Cardiac ventricle fibroblast (primary cell): ENCODE measurements at places on chromosomes 12 and 14. TPM values are rescaled to one million over a fixed set of nuclear protein-coding genes. Genes with fewer than 3 reads are reported as not detected.

Gene RAPGEF3
- total RNA-seq = 1.2 and 1.9 TPM in 2 replicates

Gene APOF
- not detected in 2 replicates for total RNA-seq

Gene ADAMTS20
- total RNA-seq = not detected in 2 replicates

Gene PKP2
- 7.3 and 9.8 TPM in 2 replicates for total RNA-seq

Gene KCNH3
- 0.05 and 0.12 TPM in 2 replicates for total RNA-seq

Gene CIDEB
- 1.7 and 1.8 TPM in 2 replicates for total RNA-seq

Gene TXNRD1
- total RNA-seq = 478 and 515 TPM in 2 replicates

Gene FAM181A
- not detected in 2 replicates for total RNA-seq

Gene HCAR1
- total RNA-seq = 0.78 and 1.6 TPM in 2 replicates

Gene OR6C2
- total RNA-seq = not detected in 2 replicates

Gene PXN
- total RNA-seq = 60.2 and 63.2 TPM in 2 replicates

Gene RBM23
- 91.8 and 153 TPM in 2 replicates for total RNA-seq

Gene ALDH6A1
- total RNA-seq = 31.3 and 32.1 TPM in 2 replicates

Gene RIC8B
- 6.0 and 9.7 TPM in 2 replicates for total RNA-seq

Gene FERMT2
- total RNA-seq = 86.3 and 93.8 TPM in 2 replicates

Gene GSKIP
- 7.9 and 8.4 TPM in 2 replicates for total RNA-seq

Gene GLIPR1L1
- total RNA-seq = not detected in 2 replicates

Gene NANOG
- not detected in 2 replicates for total RNA-seq

Gene OR4N5
- not detected in 2 replicates for total RNA-seq

Gene DCD
- not detected in 2 replicates for total RNA-seq

Gene CLEC4D
- total RNA-seq = not detected in 2 replicates

Gene GPRC5A
- 2.2 and 2.6 TPM in 2 replicates for total RNA-seq

Gene FGF23
- total RNA-seq = not detected in 2 replicates

Gene RIPK3
- total RNA-seq = 1.1 and 2.2 TPM in 2 replicates

Gene KRT6C
- total RNA-seq = not detected in 2 replicates

Gene IFNG
- not detected in 2 replicates for total RNA-seq

Gene FOXN3
- 37.9 and 50.0 TPM in 2 replicates for total RNA-seq

Gene DBX2
- not detected in 2 replicates for total RNA-seq

Gene HHIPL1
- total RNA-seq = 3.9 and 6.6 TPM in 2 replicates

Gene PROX2
- total RNA-seq = not detected in 2 replicates

Gene ZFHX2
- total RNA-seq = 0.44 TPM in 1 of 2 replicates, not detected in the other

Gene TEX22
- total RNA-seq = 0.06 and 0.44 TPM in 2 replicates

Gene SSTR1
- 0.73 and 1.7 TPM in 2 replicates for total RNA-seq

Gene ADAM21
- total RNA-seq = 0.34 and 0.81 TPM in 2 replicates

Gene AKAP5
- total RNA-seq = 0.10 and 0.31 TPM in 2 replicates

Gene GPHN
- total RNA-seq = 15.8 and 21.3 TPM in 2 replicates

Gene ANO2
- total RNA-seq = 0.05 and 0.25 TPM in 2 replicates

Gene PEBP1
- 196 and 228 TPM in 2 replicates for total RNA-seq

Gene RPS6KL1
- 4.4 TPM in 1 of 2 replicates, not detected in the other for total RNA-seq

Gene CRIP1
- 0.64 and 10.0 TPM in 2 replicates for total RNA-seq

Gene ATP23
- 3.9 and 10.9 TPM in 2 replicates for total RNA-seq

Gene CPNE8
- 7.1 and 9.1 TPM in 2 replicates for total RNA-seq

Gene TTC6
- 0.06 TPM in 1 of 2 replicates, not detected in the other for total RNA-seq

Gene NKX2-8
- not detected in 2 replicates for total RNA-seq

Gene SOAT2
- total RNA-seq = not detected in 2 replicates

Gene PLXNC1
- 2.9 and 5.5 TPM in 2 replicates for total RNA-seq

Gene MAP3K9
- 0.06 TPM in 1 of 2 replicates, not detected in the other for total RNA-seq

Gene SLC17A8
- not detected in 2 replicates for total RNA-seq

Gene DEGS2
- not detected in 2 replicates for total RNA-seq

Gene PITPNM2
- 2.2 and 3.3 TPM in 2 replicates for total RNA-seq

Gene ACIN1
- 55.4 and 67.2 TPM in 2 replicates for total RNA-seq

Gene CCDC38
- not detected in 2 replicates for total RNA-seq

Gene KRT80
- 0.12 and 0.24 TPM in 2 replicates for total RNA-seq

Gene IRF9
- total RNA-seq = 30.3 and 35.5 TPM in 2 replicates

Gene IAPP
- total RNA-seq = not detected in 2 replicates

Gene SLC38A4
- total RNA-seq = 0.05 and 0.12 TPM in 2 replicates
